Cerebellum (tissue), 4 donors: ENCODE measurements at places on chromosomes 12 and 14.

- DNase-seq: no peak
Measured at GRCh38 chr12:45615268-45615667, 114.2 kb upstream of the ARID2 start.

GRCh38 chr12:104340177-104340576 is 36.6 kb downstream of the EID3 start:
- no peak for DNase-seq

GRCh38 chr12:52293926-52294325 is 2.6 kb upstream of the KRT81 start:
- no peak for DNase-seq

GRCh38 chr14:96576937-96577336 is 74.8 kb downstream of the PAPOLA start:
- no peak for DNase-seq

GRCh38 chr12:66920205-66920604 is 241.3 kb upstream of the GRIP1 start:
- DNase-seq: no peak

DNA sequence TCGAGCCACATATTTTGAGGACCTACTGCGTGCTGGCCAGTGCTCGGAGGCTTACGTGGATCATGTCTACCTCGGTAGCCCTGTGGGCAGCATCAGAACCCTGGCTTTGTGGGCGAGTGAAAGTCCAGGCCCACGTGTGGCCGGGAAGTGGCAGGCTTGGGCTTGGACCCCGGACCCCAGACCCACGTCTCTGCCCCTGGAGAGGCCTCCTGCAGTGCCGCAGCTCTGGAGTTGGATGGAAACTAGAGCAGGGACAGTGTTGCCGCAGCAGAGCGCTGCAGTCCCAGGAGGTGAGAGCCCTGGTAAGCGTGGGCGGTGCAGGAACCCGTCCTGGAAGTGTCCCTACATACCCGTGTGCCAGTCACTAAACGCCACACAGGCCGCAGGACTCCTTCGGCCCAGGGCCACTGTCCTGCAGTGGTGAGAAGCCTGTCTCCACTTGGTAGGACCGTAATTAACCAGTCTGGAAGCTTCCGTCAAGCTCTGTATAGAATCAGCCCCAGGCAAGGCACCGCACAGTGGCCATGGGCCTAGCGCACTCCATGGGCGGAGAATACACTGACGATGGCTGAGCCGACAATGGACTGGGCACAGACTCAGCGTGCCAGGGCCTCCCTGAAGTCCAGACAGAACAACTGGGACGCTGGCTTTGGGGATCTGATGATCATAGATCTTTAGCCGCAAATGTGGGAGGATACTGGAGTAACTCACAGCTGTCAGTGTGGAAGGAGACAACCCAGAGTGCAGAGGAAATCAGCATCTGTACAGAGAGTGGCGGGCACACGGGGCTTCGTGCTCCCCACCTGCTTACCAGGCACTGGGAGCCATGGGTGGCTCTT is 219.5 kb downstream of the KIF26A start:
- DNase-seq: no peak

- DNase-seq: no peak
Measured at GRCh38 chr12:49369411-49370145, 2.3 kb downstream of the SPATS2 start.

DNA sequence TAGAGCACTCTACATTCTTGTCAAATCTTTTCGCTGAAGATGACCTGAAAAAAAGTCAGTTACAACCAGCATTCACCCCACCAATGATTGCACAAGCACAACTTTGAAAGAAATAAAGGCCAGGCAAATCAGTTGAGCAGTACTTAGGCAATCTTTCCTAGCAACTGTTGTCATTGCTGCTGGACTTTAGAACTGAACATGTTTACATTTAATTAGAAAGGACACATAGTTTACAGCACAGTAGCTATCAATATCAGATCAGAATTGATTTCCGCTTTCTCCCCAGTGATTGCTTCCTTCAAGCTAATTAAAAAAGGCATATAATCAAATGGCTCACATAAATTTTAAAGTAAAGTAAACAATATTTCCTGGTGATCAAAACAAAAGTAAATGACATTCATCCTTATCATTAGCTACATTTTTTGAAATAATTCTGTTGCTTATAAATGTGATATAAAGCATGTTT is 128.4 kb downstream of the FOXA1 start:
- no peak for DNase-seq

DNA sequence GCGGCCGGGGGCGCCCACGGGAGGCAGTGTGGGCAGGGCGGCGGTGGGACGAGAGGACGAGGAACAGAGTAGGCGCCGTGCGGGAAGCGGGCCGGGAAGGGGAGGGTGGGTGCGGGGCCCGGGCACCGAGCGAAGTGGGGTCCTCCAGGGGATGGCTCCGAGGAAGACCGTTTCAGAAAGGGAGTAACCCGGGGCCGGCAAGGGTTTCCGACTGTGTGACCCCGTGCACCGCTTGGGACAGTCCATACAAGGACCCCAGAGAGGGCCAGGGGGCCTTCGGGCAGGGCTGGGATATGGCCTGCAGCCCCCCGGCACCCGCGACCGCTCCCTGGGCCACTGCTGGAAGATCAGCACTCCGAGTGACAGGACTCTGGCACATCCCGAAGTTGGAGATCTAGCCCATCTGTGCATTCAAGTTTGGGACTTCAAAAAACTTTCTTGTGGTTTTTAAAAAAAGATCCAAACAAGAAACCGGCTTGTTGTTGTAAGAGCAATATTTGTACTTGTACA is 448 bp downstream of the TSPAN9 start:
- DNase-seq: no peak

DNA sequence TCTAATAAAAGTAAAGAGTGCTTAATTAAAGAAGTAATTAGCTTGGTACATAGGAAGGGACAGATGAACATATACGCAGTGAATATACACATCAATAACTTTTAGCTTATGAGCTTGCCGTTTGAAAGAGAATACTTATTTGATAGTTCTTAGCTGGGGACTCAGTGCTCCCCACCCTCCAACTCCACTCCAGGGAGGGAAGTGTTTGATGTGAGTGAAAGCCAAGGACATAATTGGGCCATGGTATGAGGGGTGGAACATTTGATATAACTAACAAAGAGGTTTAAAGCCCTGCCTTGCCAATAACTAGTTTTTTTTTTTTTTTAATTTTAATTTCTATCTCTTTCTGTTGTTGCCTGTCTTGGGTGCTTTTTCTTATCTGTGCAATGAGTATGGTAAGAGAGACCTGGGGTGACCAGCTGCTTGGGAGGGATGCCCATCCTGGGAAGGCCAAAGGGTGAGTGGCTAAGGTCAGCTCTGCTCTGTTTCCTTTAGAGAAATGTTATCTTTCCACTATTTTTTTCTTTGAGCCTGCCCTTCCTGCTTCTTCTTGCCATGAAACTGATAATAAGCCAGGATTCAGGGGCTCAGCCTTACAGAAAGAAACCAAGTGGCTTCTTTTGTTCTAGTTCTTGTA is 132.8 kb upstream of the CPSF6 start:
- no peak for DNase-seq

DNA sequence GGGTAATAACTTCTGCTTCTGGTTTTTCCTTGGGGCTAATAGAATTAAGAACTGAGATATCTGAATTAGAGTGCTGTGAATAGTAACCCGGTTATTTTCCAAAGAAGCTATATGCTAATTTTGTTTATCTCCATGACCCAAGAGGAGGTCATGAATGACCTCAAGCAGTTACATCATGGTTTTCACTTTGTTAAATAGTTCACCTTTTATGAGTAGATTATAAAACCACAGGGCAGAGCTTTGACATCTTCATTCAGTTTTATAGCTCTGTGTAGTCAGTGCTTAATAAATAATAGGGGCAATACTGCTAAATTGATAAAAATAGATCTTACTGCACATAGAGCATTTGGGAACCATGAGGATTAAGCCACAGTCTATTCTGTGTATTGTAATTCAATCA is 462.2 kb downstream of the LRIG3 start:
- DNase-seq: no peak

GRCh38 chr12:64673490-64674169 is 63.3 kb downstream of the RASSF3 start:
- no peak for DNase-seq

- DNase-seq: peak; percentile 17
Measured at GRCh38 chr14:95137804-95138167, 19.5 kb downstream of the DICER1 start.

DNA sequence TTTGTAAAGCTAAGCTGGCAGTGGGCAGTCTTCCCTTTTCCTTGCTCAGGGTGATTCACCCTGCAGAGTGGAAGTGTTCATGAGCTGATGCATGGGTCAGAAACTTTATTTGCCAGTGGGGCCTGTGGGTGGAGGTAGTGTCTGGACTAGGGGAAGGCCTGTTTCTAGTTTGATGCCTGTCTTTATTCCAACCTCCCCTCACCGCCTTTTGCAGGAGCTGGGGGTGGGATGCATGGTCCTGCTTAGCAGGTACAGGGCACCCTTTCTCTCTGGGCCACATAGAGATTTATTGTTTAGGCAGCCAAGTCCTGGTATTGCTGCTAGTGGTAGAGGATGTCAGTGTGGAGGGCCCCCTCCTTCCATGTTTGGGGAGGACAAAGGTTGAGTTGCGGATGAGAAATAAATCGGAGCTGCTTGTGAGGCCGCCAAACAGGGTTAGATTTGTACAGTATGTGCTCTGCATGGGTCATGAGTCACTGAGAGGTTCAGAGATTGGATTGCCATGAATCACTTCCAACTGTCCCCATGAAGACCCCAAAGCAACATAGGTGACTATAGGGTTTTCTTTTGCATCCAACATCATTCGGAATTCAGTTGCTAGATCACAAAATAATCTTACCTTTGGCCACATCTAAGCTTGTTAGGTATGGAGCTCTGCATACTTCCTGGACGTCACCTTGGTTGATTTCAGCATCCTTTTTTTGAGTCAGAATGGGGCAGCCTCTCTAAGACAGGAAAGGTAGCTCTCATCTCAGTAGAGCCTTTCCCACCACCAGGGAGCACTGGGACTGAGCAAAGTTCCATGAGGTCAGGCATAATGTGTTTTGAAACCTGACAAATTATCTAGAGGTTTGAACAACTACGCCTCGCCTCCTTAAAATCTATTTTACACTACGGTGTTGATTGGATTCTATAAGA is 8.8 kb downstream of the SMOC1 start:
- no peak for DNase-seq

DNA sequence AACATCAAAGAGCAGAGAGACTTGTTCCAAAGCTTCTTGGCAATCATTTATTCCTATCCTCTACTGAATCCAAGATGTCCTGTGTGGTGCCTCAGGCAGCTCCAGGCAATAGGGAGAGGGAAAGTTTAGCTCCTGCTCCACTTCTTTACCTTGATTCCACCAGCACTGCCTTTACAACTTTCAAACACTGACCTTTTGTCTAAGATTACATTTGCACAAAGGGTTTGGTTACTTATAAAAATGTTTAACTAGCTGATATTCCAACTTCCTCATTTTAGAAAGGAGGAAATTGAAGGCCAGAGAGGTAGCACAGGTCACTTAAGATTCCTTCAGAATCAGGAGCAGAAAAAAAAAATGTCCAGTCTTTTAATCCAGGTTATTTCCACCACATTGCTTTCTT is 192.7 kb downstream of the BTG1 start:
- no peak for DNase-seq

- no peak for DNase-seq
Measured at GRCh38 chr12:119589634-119590033, 3.9 kb upstream of the TMEM233 start.

DNA sequence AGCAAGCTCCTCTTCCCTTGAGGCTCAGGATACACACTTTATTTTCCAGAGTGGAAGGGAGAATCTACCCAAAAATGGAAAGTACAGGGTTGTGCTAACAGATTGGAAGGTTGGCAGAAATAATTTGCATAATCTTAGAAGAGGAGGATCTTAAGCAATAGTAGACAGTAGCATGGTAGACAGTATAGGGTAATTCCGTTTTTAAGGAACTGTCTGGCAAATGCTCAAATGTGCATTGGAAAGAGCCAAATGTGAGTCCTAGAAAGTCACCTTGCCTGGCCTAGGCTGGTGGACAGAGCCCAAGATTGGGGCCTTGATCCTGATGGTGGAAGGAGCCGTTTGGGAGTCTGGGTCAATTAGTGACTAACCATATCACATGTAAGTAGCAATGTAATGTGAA is 13.1 kb upstream of the CARMIL3 start:
- no peak for DNase-seq

GRCh38 chr12:78398750-78399149 is 465.8 kb upstream of the SYT1 start:
- DNase-seq: no peak

DNA sequence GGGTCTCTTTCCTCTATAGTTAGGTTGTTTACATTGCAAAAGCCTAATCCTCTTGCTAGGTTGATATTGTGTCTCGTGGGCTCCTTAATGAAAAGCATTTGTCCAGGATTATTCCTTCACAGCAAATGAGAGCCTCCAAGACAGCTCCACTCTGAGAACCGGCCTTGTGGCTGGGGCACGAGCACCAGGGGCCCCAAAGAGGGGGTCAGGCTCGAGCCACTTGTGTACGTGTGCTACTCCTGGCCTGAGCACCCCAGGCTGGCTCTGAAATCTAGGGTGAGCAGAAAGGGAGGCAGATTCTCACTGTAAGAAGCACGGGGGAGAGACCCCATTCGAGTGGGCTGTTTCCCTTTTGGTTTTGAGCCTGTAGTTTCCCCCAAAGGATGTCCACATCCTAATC is 45.0 kb upstream of the FZD10 start:
- DNase-seq: no peak

DNA sequence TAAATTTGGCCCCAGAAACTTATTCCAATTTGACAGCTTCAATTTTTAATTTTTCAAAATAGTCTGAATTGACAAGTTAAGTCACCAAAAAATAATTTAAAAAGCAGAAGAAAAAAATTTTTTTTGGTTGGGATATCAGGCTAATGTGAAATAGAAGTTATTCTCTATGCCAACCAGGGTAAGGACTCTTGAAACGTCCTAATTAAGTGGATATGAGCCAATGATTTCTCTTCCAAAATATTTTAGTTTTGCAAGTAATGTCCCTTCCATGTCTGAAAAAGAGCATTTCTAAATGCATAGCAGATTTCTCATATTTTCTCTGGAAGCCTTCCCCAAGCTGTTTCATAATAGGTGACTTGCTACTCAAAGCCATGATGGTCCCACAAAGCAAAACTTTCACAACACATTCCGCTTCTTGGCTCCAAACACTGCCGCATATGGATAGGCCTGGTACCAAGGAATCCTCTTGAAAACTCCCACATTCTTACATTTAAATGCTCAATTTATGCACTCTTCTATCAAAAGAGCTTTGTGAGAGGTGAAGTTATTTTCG is 65.1 kb downstream of the SIX6 start:
- DNase-seq: no peak

- peak; percentile 72 for DNase-seq
Measured at GRCh38 chr14:69242311-69243224, 17.4 kb upstream of the GALNT16 start.

- no peak for DNase-seq
Measured at GRCh38 chr12:44372259-44372658, 503.9 kb downstream of the NELL2 start.

DNA sequence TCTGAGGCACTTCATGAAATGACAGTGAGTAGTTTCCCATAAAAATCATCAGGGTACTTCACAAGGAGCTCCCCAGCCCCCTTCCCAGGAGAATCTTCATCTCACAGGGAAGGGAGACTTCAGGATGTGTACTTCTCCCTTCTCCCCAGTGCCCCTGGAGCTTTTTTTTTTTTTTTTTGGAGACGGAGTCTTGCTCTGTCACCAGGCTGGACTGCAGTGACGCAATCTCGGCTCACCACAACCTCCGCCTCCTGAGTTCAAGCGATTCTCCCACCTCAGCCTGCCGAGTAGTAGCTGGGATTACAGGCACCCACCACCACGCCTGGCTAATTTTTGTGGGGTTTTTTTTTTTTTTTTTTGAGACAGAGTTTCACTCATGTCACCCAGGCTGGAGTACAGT is 10.4 kb downstream of the ITPK1 start:
- no peak for DNase-seq
